ENCODE measurements at places on chromosomes 5 and 9.

GRCh38 chr5:159362220-159362619, 31.9 kb upstream of the IL12B start:
- no peak for DNase-seq

DNA sequence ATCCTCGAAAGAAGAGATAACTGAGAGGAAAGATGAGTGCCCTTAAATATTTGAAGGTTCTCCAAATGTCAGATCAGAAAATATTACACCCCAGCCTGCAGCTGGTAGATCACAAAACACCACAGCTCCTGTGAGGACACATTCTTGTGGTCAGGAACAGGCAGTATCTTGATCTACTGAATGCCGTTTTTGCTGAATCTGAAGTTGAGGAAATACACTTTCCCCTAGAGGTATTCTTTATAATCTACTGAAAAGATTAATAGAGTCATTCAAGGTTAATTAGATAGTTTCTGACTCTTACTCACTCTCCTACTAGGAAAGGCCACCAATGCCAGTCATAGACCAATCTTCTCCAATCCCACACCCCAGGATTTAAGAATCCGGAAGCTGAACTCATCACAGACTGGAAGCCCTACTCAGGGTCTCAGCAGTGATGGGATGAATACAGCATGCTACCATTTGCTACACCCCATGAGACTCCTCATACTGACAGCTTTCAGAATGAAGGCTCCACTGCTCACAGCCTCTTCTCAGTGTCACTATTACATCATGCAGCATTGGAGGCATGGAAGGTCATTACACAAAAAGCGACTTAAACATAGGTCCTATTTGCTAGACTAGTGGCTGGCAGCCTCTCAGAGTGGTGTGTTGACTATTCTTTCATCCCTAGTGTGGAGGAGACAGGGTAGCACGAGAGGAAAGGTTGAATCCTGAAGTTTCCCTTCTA, 143.9 kb upstream of the SLC1A3 start:
- no peak for DNase-seq

GRCh38 chr9:20804489-20805250, 120.6 kb downstream of the FOCAD start:
- DNase-seq: no peak

DNA sequence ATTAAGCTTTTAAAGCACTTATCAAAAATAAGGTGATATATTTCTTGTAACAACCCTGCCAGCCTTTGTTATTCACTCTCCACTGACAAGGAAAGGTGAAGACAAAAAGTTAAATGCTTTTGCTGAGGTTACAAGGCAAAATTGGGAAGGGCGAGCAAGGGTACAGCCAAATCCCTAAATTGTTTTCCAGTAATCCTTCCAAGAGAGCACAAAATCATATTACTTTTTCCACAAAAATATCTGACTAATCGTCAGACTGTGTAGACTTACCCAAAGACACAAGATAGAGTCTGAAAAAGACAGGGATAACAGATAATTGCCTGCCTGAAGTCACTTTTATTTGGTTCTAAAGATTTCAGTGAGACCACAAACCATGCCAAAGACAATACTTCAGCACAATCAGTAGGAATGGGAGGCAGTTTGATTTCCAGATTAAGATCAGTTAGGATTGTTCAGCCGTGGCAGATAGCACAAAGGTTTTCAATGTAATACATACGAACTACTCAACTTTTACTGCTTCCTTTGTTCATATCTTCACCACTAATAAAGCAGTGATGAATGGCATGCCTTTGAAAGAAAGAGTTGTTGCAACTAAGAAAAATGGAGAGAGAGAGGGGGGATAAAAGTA, 383.8 kb upstream of the TUSC1 start:
- DNase-seq: no peak

GRCh38 chr5:79720096-79720495, 30.5 kb downstream of the CMYA5 start:
- no peak for DNase-seq

DNA sequence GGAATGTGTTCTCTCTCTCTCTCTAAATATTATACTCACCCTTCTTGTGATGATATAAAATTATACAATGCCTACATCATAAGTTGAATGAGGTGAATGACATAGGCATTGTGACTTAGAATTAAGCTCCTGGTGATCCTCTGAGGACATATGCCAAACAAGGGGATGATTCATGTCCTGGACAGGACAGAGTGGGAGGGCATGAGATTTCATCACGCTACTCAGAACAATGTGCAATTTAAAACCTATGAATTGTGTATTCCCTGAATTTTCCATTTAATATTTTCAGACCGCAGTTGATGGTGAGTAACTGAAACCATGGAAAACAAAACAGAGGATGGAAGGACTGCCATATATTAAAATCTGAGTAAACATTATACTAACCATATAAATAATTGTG, 782.2 kb upstream of the NUDT12 start:
- no peak for DNase-seq

DNA sequence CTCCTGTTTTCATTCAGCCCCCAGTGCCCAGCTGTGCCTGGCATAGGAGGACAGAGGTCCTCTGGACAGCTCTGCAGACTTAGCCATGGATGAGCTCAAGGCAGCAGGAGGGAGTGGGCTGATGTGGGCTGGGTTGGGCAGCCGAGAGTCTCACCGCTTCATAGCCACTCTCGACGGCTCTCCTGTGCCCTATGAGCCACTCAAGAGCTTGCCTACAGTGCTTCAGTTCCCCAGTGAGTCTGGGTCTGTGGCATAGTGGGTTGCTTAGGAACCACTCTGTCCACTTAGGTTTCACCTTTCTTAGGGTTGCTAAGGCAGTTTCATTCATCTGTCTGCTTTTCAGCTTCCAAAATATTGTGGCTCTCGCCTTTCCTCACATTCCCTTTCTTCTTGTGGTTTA, 296.8 kb downstream of the ICE1 start:
- no peak for DNase-seq

DNA sequence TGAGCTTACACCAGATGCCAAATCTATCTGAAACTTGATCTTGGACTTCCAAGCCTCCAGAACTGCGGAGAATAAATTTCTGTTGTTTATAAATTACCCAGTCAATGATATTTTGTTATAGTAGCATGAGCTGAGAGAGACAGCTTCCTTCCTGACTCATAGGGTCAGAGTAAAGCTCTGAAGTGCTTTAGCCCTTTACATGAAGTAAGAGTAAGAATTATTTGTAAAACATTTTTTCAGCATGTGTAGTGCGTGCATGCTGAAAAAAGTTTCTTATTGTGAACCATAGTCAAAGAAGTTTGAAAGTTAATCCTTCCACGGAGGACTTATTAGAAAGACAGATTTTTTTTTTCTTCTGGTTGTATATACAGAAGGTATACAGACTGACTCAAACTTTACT, 172.4 kb downstream of the DMRT2 start:
- no peak for DNase-seq

DNA sequence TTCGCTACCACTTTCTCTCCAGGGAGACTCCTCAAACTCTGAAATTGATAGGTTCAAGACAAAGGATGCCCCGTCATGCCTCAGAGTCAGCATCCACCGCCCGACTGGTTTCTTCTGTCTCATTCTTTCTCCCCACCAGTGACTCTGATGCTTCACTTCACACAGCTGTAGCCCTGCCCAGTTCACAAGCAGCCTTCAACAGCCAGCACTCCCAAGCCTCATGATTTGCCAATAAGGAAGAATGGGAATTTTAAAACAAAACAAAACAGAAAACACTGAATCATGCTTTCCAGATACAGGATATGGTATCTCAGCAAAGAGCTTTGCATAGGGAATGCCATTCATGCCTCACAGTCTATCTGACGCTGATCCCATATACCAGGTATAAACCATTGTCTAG, 371.2 kb upstream of the RORB start:
- DNase-seq: no peak

- DNase-seq: no peak
Measured at GRCh38 chr5:180791611-180792213, 10.9 kb downstream of the MGAT1 start.

DNA sequence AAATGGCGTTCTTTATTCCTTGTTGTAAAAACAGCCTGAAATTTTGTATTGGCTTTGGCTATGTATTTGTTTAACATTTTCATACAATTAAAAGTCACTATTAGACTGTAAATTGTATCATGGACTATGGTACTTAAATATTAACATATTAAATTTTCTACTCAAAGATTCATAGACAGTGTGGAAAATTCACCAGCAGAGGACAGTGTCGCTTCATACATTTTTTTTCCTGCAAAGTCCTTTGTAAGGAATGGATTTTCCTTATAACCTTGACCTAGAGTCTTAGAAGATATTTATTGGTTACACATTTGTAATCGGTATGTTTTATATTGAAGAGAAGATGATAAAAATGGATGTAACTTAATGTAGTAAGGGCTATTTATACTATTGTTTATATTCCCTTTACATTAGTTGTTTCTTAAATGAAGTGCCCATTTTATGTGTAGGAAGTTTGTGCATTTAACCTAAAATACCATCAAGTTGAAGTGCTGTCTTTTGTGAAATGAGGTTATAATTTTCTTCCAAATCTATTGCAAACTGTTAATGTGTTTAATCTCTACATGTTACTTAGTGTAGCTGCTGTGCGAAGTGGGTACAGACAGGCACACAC, 150.1 kb downstream of the KDM4C start:
- DNase-seq: no peak

GRCh38 chr5:154756009-154756867, 1.1 kb downstream of the LARP1 start:
- DNase-seq: peak; percentile 12

DNA sequence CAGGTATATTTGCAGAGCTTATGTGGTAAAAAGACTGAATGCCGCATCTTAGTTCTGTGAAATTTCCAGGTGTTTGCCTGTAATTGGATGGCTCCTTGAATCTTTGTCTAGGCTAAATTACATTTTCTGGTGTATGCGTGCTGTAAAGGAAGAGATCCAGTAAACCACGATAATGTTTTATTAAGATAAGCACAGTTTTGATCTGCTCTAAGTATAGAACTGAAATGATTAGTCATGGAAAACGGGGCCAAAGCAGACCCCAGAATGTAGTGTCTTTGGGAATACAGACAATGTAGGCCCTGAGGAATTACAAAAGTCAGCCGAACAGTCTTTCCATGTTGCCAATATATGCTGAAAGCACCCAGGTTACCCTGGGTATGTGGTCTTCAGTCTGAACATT, 257.3 kb downstream of the FANCC start:
- no peak for DNase-seq

DNA sequence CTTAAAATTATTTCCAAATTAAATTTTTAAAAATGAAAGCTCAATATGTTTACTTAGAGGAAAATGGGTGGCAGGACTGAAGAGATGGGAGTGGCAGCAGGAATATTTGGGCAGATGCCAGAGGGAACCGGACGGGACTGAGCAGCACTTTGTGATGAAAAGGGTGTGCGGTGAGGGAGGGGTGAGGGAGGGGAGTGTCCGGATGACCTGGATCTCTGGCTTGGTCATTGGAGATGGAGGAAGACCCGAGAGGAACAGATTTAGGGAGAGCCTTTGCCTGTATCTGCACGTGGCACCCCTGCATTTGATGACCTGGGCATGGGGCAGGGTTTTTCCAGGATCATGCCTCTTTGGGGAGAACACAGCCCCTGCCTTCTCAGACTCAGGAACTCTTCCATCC, 201.1 kb upstream of the MVB12B start:
- DNase-seq: no peak

- no peak for DNase-seq
Measured at GRCh38 chr5:75050415-75050814, 1.9 kb downstream of the GCNT4 start.

DNA sequence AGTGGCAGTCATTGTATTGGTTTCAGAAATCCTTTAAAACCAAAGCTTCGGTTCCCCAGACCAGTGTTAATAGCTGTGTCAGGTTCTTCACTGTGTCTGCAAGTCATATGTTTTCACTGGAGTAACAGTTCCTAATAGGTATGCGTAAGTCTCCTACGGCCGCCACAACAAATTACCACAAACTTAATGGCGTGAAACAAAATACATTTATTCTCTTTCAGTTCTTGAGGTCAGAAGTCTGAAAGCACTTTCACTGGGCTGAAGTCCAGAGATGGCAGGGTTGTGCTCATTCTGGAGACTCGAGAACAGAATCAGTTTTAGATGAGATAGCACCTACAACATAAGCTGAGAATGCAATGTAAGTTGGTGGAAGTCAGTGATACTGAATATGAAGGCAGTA, 556.2 kb downstream of the TLE4 start:
- DNase-seq: no peak

DNA sequence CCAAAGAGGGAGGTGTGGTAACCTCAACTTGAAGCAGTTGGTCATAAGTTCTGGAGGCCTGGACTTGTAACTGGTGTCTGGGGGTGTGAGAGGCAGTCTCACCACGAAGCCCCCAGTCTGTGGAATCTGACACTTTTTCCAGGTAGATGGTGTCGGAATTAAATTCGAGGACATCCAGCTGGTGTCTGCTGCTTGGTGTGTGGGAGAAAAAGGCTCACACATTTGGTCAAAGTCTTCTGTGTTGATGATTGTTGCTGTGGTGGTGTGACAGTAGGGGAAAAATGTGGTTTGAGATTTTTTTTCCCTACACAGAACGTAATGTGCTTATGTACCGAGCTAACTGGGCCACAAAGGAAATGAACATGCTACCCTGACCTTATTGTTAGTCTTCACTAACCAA, 251.9 kb downstream of the MAT2B start:
- no peak for DNase-seq

DNA sequence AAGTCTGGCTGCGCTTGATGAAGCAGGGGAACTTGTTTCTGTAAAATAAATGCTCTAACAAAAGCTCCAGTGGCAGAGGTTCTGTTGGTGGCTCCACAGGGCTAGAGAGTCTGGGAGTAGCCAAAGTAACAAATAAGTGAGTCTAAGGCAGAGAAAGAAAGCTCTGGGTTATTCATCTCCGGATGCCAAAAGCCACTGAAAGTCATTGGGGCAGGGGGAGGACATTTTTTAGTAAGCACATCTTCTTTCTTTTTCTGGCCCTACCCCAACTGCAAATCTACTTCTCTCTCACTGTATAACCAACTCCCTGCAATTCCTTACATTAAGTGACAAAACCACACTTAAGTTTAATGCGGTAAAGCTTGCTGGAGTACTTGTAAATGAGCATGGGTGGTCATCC, 141.6 kb downstream of the INSYN2B start:
- DNase-seq: no peak

DNA sequence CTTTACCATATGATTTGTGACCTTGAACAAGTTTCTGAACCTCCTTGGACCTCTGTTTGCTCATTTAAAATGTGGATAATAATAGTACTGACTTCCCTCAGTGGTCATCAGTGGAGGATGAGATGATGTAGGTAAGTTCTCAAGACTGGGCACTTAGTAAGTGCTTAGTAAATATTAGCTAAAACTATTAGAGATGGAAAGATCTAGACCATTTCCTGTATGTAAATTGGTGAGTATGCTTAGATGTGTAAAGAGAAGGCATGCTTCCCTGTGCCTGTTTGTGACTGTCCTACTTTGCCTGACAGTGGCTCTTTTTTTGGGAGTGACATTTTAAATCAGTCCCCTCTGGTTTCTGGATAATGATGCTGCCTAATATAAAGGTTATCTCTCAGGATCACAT, 288.1 kb downstream of the GABRB2 start:
- no peak for DNase-seq

GRCh38 chr5:59661954-59662615, 231.4 kb downstream of the PDE4D start:
- no peak for DNase-seq

GRCh38 chr9:69919461-69920061, 98.9 kb downstream of the CFAP95 start:
- DNase-seq: no peak

GRCh38 chr9:70324963-70325362, 66.2 kb downstream of the SMC5 start:
- DNase-seq: no peak
